ENCODE measurements at places on chromosomes 2 and 18.
A peak's percentile ranks its signal among the peaks of the same experiment; 100 is the strongest.

- DNase-seq = no peak
These were observed 13.3 kb downstream of the PPP4R3B start for GRCh38 chr2:55604027-55604565.

- DNase-seq = no peak
These were observed 40.2 kb downstream of the ATP6V1C2 start for GRCh38 chr2:10761591-10761990.

- DNase-seq = no peak
These were observed 158.9 kb downstream of the ATAD2B start for GRCh38 chr2:23767876-23768621.

DNA sequence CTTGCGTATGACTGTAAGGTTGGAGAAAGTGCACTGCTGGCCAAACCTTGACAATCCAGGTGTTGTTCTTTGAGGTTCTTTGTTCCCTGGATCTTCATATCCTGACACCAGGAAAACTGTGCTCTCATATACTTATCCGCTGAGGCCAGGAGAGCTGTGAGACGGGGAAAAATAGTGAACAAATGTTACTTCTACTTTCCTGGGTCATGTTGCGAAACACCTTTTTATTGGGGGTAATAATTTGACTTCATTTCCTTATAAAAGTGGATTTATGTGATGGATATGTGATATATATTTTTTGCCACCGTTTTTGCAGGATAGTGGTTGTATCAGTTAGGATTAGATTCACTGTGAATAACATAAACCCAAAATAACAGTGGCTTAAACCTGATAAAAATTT, 336.1 kb downstream of the OSR1 start:
- DNase-seq = no peak

DNA sequence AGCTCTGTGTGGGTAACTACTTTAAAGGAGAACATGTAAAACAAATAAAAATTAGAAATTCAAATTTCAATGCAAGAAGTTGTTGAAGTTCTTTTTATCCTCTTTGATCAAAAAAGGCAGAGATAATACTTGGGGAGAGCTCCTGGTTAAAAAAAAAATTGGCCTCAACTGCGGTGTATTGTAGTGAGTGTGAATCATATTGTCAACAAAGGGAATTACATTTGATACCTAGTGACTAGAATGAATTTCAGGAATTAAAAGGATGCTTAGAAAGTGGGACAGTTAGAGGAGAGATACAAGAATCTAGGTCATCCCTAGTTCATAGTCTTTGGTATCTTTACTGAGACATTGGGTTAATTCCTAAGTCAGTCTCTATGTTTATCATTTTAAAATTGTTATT, 473.0 kb downstream of the CCDC85A start:
- no peak for DNase-seq

DNA sequence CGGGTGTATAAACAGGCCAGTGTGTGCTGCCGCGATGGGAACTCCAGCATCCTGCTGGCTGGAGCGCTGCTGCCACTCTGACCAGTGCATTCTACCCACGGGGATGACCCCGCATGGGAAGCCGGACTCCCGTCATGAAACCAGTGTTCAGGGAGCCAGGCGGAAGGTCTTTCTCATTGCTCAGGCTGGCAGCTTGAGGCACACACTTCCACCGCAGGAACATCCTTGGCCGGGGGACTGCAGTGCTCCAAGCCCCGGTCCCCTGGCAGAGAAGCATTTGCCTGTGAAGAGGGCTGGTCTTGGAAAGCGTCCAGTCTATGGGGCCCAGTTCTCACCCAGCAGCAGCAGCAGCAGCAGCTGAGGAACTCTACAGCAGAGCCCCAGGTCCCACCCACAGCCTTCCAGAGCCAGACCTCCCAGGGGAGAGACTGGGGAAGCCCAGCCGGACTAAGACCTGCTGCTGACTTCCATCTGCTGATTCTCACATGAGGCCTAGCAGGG, 235.9 kb downstream of the KLHL29 start:
- DNase-seq = peak; percentile 47

DNA sequence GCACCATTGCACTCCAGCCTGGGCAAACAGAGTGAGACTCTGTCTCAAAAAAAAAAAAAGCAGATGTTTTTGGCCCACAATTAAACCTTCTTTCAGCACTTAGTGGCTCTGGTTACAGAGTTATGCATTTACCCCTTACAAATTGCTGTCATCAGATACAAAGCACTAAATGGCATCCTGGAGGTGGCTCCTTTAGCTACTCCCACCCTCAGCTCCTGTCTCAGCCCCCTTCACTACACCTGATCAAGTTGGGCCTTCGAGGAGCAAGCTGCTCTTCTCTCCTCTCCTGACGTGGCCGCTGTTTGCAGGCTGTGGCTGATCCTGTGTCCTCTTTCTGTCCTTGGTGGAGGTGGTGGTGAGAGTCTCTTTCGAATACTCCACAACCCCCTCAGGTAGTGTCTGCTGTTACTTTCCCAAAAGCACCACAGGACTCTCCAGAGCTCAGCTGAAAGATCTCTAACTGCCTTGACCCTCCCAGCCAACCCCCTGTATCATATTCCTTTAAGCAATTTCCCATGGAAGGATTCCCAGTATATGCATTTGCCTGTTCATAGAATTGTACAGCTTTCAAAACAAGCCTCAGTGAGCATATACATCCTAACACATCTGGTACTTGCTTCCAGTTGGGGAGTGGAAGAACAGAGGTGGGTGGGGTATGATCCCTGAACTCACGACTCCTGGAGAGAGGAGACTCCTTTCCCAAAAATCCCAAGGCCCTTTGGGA, 285.9 kb downstream of the CLIP4 start:
- DNase-seq = no peak

GRCh38 chr18:23133860-23134779, 1.2 kb upstream of the CABLES1 start:
- no peak for DNase-seq

All from left ventricle myocardium inferior (tissue), 1 donor.